ENCODE measurements at places on chromosomes 13 and 19.

DNA sequence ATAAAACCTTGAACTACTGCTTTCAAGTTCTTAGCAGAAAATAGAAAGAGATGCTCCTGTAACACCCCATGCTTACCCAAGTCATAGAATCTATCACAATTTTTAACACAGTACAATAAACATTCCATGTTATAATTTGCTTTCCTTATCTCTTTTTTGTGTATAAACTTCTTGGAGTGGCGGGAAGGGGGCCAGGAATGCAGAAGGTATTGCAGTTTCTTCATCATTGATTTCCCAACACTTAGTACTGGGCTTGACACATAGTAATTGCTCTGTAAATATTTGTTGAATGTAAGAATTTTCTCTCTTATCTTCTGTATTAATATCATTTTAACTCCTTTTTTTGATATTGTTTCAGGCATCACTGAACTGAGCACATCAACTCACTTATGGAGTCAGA lies 535.8 kb downstream of the KCTD12 start:
- no peak for DNase-seq

DNA sequence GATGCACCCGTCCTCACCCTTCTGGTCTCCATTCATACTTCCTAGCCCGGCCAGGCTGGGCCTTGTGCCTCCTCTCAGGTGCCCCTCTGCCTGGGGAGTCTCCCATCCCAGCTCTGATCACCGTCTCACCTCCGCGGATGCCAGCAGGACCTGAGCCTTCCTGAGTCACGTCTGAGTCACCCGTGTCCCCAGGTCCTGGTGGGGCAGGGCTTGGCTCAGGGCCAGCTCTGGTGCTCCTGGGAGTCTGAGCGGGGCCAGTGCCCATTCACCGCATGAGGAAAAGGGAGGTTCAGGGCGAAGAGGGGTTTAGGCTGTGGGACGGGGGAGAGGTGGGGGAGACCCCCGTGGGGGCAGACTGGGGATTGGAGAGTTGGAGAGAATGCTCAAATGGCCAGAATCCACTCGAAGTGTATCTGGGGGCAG lies 593 bp downstream of the ATP8B3 start:
- peak; percentile 17 for DNase-seq

DNA sequence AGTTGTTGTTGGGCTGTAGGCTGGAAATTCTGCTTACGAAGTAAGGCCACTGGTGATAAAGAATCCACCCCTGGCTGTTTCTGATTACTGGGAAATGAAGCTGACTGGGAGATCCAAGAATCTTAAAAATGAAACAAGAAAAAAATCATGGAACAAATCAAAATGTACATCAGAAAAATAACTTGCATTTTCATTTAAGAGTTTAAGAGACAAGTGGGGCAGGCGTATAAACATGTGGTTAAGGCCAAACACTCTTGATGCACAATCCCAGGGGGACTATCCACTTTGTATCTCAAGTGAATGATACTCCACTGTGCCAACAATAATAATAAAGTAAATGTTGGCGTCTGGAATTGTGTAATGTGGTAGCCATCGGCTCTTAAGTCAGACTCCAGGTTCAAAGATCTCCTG lies 24.6 kb downstream of the ZMYM5 start:
- no peak for DNase-seq

- no peak for DNase-seq
Measured at GRCh38 chr19:17762505-17763229, 11.4 kb downstream of the FCHO1 start.

DNA sequence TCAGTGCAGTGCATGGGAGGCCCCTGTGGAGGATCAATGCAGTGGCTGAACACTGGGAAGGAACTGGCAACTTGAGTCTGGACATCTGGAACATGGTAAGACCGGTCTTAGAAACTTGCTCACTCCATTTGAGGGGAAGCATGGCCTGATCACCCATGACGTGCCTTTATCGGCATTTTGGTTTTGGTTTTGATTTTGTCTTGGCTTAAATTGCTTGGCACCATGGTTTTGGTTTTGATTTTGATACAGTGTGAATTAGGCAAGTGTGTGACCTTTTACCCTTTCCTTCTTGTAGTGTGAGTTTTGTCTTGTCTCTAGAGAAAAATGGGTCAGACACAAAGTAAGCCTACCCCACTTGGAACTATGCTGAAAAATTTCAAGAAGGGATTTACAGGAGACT lies 77.3 kb downstream of the ZNF486 start:
- no peak for DNase-seq

GRCh38 chr19:45150751-45151281 lies 10.0 kb downstream of the NKPD1 start:
- DNase-seq = no peak

- no peak for DNase-seq
Measured at GRCh38 chr19:1369214-1369805, 14.4 kb upstream of the NDUFS7 start.

DNA sequence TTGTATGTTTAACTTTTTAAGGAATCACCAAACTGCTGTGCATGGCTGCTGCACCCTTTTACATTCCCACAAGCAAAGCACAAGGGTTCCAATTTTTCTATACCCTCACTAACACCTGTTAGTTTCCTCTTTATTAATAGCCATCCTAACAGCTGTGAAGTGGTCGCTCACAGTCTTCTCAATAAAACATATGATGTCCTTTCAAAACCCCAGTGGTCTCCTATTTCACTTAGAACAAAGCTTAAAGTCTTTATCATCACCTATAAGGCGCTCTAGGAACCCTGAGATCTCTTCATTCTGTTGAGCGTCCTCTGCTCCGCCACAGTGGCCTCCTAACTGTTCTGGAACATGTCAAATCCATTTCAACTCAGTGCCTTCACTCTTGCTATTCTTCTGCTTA lies 400.5 kb downstream of the KLF12 start:
- DNase-seq = no peak

GRCh38 chr19:35141837-35142605 lies 1.0 kb upstream of the FXYD7 start:
- no peak for DNase-seq

- DNase-seq = no peak
Measured at GRCh38 chr19:54153731-54154326, 5.7 kb downstream of the LENG1 start.

GRCh38 chr19:1010586-1011510 lies 10.1 kb downstream of the TMEM259 start:
- no peak for DNase-seq

GRCh38 chr19:33784432-33784831 lies 12.2 kb upstream of the KCTD15 start:
- no peak for DNase-seq

- DNase-seq = no peak
Measured at GRCh38 chr13:20706661-20707060, 3.2 kb downstream of the IL17D start.

GRCh38 chr13:80050252-80050651 lies 290.7 kb downstream of the SPRY2 start:
- no peak for DNase-seq

DNA sequence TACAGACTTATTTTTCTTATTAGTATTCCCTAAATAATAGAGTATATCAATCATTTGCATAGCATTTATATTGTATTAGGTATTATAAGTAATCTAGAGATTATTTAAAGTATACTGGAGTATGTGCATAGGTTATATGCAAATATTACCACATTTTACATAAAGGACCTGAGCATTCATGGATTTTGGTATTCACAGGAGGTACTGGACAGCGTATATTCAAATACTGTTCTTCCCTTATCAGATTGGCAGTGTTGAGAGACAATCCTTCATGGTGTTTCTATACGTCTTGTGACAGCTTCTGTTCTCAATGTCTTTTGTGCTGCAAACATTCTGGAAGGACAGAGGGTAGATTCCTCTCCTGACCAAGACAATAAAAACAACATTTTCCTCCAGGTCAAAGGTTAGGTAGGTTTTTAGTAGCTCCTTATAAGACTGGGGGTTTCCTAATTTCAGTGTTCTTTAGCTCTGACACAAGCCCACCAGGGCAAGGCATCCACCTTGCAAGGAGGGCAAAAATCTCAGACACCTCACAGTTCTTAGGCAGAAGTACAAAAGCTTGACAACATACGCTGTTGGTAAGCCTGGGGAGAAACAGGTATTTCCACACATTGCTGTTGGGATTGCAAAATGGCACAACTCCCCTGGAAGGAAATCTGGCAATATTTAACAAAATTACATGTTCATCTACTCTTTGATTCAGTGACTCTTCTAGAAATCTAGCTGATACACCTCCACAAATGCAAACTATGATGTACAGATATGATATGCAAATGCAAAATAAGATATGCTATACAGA lies 20.6 kb upstream of the PCCA start:
- DNase-seq = no peak

DNA sequence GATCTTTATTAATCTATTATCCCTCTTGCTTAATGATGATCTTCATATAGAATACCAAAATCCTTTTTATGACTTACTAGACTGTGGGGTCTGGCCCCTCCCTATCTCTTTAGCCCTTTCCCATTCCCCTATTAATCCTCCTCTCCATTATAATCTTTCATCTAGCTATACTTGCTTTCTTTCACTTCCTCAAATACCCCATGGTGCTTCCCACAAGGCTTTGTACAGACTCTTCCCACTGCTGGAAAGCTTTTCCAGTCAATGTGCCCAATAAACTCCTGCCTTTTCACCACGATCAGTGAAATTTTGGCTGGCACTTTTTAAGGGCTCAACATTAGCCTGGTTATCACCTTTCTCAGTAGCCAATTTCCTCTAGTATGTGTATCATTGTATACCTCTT lies 3.2 kb upstream of the EBPL start:
- no peak for DNase-seq

- no peak for DNase-seq
Measured at GRCh38 chr19:34577531-34578101, 96.1 kb downstream of the WTIP start.

DNA sequence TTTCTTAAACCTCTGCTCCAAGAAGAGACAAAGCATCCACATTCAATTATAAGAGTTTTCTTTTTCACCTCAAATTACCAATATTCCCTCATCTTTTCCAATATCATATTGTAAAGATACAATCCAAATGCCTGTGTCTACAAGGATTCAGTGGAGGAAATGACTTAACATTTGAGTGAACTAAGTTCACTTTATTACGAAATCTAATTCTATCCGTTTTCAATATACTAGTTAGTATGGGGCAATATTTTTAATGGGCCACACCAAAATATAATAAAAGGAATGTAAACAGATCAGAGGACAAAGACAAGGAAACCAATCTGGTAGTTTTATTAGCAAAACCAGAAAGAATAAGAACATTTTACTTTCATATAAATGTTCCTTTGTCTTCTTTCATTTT lies 136.0 kb downstream of the DCLK1 start:
- DNase-seq = no peak

GRCh38 chr19:45186509-45187334 lies 8.1 kb downstream of the BLOC1S3 start:
- no peak for DNase-seq

DNA sequence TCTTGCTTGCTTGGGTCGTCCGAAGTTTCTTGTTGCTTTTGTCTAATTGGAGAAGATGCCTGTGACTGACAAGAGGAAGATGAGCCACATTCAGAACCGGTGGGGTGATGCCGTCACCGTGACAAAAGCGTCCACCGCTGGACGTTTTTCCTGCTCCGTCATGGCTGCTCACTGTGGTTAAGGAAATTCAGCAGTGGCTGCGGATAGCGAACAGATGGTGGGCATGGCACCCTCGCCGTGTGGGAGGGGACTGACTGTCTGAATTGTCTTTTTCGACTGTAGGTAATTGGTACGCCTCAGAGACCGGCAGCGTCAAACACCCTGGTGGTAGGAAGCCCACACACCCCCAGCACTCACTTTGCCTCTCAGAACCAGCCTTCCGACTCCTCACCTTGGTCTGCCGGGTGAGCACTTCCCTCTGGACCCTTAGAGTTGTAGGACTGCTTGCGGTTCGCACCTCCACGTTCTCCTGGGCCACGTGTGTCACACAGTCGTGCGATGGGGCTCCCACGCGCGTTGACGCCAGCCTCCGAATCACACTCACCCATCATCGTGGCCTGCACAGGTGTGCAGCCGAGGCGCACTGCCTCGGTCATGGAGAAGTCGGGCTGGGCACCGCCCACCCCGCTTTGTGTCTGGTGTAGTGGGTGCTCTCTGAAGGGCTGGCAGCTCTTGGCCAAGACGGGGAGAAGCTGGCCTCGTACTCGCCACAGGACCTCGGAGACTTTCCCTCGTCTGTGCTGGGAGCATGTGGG lies 26.5 kb downstream of the ATP4B start:
- no peak for DNase-seq

DNA sequence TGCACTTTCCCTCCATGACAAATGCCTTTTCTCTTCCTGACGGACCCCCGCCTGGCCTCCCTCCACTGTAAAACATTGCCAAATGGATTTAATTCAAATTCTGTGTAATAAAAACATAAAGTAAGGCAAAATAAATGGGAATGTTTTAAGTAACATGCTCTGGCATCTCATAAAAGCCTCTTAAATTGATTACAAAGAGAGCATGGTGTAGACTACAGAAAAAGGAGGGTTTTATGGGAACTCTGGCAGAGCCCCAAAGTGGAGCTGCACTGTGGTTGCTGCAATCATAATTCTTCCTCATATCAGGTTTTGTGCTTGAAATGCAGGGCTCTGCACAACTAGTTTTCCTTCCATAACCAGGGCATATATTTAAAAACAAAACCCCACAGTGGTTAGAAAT lies 44.3 kb upstream of the SIAH3 start:
- no peak for DNase-seq

- no peak for DNase-seq
Measured at GRCh38 chr13:109401307-109401706, 385.1 kb downstream of the IRS2 start.

DNA sequence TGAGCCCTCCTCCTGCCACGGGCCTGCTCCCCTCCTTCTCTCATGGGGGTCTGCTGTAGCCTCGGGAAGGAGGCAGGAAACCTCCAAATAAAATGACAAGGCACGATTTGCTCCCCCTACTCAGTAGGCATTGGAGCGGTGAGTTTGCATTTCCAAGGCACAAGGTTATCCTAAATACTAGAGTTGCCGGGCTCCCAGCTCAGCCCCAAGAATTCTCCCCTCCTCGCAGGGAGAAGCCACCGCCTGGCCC lies 1.5 kb downstream of the CEBPA start:
- no peak for DNase-seq

DNA sequence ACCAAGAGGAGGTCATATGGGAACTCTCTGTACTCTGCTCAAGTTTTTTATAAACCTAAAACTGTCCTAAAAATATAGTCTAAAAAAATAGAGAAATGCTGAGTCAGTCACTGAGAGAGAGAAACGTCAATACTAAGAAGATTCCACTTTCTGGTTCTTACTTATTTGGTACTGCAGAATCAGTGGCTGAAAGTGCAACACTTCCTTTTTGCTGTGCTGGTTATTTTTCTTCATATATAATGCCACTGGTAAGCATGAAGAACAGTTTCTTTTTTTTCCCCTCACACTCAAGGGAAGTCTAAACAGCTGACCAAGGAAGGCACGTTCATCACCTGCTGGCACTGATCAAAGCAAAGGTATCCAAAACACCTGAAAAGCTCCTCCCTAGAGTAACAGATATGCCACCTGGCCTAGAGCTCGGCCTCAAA lies 44.3 kb upstream of the N4BP2L1 start:
- no peak for DNase-seq

- DNase-seq = no peak
Measured at GRCh38 chr13:102466610-102467190, 64.9 kb upstream of the FGF14 start.
